ENCODE measurements at places on chromosomes 2 and 18.

DNA sequence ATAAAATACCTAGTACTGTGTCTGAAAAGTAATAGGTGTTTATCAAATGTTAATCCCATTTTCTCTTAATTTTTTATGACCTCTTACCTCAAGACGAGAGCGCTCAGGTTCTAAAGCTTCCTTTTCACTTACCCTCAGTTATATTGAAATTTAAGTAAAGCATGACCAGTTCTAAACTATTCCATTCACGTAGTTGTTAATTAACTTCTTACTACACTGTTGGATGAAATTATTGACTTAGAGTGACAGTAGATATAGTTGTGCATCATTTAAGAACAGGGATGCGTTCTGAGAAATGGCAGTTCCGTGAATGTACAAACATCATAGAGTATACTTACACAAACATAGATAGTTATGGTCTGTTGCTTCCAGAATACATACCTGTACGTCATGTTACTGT is 20.1 kb upstream of the HTR2B start:
- DNase-seq = no peak

- DNase-seq = no peak
Measured at GRCh38 chr2:48414980-48415835, 114.7 kb upstream of the STON1 start.

- DNase-seq = no peak
Measured at GRCh38 chr2:126616606-126617069, 39.3 kb upstream of the GYPC start.

DNA sequence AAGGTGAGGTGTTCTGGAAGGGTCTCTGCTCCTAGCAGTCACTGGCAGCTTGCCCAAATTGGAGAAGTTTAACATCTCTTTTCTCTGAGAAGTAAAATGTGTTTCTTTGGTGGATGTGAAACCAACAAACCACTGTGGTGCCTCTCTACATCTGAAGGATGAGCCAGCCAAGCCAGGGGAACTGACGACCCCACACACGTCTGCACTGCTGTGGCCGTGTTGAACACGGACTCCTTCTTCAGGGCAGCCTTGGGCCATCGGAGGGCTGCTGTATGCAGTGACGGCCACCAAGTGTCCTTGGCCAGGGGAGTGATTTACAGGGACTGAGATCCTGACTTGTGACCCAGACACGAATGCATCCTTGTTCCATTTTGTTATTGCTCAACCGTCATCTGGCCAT is 207.8 kb downstream of the ACKR3 start:
- no peak for DNase-seq

Measured in HS-27A (cell line).